ENCODE measurements at places on chromosomes 16 and 17. TPM values are rescaled to one million over a fixed set of nuclear protein-coding genes. Genes with fewer than 3 reads are reported as not detected.

Gene ABCC11
- total RNA-seq = 0.06 TPM

Gene CDRT15
- not detected for total RNA-seq

Gene TSPOAP1
- total RNA-seq = not detected

Gene TP53TG3C
- total RNA-seq = 0.11 TPM

Gene CACNA1H
- total RNA-seq = 12.1 TPM

Data from A549 treated with CpdA at 1 μM for 4 hours (cell line).